ENCODE measurements at places on chromosomes 16 and 17.

DNA sequence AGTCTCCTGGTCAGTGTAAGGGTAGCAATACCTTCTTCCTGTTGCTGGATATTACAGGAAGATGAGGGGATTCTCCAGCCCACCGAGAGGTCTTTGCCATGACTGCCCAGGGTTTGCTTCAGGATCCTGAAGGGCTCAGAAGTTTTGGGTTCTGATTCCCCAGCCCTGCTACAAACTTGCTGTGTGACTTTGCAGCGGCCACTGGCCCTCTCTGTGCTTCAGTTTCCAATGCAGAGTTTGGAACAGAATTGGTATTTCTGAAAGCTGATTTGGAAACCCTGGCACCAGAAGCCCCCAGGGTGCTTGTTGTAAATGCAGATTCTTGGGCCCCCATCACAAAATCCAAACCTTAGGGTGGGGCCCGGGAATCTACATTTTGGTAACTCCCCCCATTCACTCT, 14.7 kb downstream of the KCNG4 start:
- no peak for DNase-seq

GRCh38 chr17:44636562-44636961, 19.7 kb upstream of the MEIOC start:
- no peak for DNase-seq

GRCh38 chr16:11742093-11742535, 543 bp downstream of the TXNDC11 start:
- no peak for DNase-seq

GRCh38 chr17:42017866-42018200, 594 bp upstream of the DNAJC7 start:
- no peak for DNase-seq

- no peak for DNase-seq
Measured at GRCh38 chr17:64328036-64328858, 62.4 kb downstream of the PECAM1 start.

GRCh38 chr16:87384162-87384874, 742 bp upstream of the FBXO31 start:
- DNase-seq = peak; percentile 66

DNA sequence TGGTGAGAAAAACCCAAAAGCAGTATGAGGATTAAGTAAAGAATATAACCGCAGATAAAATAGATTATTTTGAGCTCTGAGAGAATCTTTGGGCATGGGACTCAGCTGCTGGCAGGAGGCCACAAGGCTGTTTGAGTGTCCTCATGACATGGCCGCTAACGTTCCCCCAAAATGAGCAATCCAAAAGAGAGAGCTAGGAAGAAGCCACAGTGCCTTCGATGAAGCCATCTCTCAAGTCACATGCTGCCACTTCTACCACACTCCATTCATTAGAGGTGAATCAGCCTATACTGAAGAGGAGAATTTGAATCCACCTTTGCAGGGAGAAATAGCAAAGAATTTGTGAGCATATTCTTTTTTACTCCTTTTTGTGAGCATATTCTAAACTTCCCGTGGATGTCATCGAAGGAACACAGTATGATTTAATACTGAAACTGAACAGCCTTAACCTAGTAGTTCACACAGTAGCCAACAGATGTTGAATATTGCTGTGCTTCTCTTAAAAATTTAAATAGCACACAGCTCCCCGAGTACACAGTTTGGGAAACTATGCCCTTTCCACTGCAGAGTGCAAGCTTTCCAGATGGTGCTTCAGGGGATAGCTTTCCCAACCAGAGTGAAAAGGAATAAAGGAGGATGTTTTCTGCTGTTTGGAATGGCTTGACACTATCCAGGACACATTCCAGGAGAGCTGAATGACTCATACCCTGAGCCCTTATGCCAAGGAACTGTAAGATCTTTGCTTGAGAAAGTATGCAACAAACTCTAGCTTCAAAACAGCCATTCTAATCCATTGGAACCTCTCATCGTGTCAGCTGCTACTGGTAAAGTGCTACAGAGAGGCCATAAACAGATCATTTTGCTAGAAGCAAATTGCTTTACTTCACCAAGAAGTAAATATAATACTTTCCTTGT, 33.9 kb downstream of the ANKFY1 start:
- no peak for DNase-seq

DNA sequence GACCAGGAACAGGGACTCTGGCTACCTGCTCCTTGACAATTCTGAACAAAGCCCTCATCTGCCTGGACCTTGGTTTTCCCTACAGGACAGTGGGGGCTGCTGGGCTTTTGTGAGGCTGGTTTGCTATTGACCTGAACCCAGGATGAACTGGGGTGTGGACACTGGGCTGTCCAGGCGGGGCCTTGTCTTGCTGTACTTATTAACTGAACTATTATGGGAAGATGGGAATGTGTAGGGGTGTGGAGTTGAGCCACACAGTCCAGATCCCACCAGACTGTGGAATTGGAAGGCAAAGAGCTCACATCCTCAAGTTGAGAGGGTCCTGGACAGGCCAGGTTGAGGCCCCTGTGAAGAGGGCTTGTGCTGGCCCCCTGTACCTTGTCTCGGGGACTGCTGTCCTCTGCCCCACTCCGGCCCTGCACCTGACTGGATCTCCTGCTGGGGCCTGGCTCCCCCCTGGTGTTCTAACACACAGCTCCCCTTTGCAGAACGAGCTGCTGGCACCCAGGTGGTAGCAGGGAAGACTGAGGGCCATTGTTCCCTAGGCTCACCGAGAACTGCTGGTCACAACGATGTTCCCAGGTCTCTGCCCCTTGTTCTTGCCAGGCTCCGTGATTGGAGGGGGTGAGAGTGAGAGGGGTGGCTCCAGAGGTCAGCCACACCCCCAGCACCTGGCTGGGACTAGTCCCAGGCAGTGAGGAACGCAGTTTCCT, 51.8 kb upstream of the CDC42EP4 start:
- no peak for DNase-seq

- DNase-seq = no peak
Measured at GRCh38 chr17:56359518-56359917, 206.2 kb downstream of the ANKFN1 start.

GRCh38 chr17:12646761-12647422, 18.8 kb upstream of the MYOCD start:
- DNase-seq = no peak

GRCh38 chr17:44530896-44531418, 26.3 kb upstream of the FZD2 start:
- DNase-seq = no peak

- no peak for DNase-seq
Measured at GRCh38 chr16:84810518-84811273, 9.1 kb upstream of the CRISPLD2 start.

DNA sequence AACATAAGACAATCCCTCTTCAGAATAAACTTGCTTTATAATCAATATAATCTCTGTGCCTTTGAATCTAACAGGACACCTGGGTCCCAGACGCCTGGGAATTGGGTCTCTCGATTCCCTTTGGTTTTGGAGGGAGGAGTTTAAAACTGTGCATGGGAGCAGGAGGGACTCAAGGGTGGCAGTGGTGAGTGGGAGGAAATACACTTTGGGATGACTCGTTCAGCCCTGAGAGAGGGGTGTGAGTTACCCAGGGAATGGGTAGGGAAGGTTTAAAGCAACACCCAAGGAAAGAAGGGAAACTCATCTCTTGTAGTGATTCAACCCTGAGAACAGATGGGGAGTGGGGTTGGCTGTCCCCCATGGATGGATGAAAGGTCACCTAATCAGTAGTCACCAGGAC, 1.6 kb downstream of the RANGRF start:
- no peak for DNase-seq

Measured in amygdala (tissue), 56 donors.